ENCODE measurements at places on chromosomes 2 and 18.

DNA sequence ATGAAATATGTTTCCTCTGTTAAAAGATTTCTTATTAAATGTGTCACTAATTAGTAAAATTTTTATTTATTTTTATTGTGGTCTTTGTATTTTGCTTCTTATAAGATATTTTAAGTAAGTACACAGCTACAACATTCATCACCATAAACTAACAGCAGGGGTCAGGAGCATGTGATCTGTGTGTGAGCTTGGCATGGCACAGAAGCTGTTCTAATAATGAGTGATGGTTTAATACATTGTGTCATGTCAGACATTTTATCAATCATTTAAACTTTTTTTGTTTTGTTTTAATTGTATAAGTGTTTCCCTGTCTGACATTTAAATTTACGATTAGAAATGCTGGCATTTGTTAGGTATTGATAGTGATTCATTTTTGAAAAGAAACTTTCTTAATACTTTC lies 585.4 kb downstream of the DSC3 start:
- DNase-seq, result no peak

DNA sequence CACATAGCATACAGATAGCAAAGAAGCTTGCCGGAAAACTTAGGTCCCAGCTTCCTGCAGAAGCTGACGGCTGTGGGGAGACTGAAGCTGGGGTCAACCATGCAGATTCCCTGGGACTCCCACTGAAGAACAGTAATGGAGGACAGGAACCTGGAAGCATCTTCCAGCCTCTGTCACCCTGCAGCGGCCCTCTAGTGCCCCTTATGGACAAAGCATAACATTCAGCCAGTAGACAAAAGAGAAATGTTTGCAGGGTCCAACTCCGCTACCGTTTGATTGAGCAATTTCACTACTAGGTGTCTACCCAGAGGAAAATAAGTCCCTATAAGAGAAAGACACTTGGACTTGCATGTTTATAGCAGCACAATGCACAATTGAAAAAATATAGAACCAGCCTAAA lies 460.6 kb downstream of the CNTNAP5 start:
- DNase-seq, result no peak

DNA sequence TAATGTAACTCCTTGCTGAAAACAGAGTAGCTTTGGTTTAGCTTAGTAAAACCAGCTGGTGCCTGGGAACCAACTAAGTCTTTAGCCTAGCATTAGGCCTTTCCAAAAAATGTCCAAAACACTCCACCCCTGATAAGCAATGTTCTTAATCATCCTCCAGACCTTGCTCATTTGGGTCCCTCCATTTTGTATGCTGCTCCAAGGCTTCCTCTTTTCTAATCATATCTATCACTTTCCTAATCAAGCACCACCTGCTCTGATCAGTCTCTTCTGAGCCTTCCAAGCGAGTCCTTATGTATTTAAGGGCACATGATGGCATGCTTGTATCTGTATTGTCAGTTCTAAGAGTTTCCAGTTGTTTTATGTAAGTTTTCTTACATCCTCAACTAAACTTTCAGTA lies 23.6 kb downstream of the THADA start:
- DNase-seq, result no peak

- DNase-seq, result no peak
These were observed 239.0 kb upstream of the RAB6C start for GRCh38 chr2:129740504-129740903.

DNA sequence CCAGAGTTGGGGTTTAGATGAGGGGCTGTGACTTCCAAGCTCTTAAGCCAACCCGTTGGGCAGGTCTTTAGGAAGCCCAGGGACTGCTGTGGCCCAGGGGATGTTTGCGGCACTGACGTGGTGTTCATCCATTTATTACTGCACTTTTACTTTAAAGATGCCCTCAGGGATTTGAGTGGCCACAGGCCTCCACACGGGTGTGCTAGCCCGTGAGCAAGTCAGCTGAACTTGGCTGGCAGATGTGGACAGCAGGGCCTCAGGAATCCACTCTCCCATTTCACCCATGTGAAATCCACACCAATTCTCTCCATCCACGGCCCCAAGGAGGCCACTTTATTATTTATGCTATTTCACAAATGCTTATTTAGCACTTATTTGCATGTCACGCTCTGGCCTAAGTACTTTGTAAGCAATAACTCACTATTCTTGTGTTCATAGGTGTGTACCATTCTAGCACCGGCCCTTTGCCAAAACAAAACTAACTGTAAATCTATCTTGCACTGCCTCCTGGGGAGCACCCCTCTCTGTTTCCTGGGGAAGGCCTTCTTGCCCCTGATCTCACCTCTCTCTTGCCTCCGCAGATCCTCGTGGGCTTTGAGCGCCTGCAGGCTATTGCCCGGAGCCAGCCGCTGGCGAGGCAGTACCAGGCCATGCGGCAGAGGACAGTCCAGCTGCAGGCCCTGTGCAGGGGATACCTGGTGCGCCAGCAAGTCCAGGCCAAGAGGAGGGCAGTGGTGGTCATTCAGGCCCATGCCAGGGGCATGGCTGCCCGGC lies 39.1 kb upstream of the GPR17 start:
- DNase-seq, result no peak

DNA sequence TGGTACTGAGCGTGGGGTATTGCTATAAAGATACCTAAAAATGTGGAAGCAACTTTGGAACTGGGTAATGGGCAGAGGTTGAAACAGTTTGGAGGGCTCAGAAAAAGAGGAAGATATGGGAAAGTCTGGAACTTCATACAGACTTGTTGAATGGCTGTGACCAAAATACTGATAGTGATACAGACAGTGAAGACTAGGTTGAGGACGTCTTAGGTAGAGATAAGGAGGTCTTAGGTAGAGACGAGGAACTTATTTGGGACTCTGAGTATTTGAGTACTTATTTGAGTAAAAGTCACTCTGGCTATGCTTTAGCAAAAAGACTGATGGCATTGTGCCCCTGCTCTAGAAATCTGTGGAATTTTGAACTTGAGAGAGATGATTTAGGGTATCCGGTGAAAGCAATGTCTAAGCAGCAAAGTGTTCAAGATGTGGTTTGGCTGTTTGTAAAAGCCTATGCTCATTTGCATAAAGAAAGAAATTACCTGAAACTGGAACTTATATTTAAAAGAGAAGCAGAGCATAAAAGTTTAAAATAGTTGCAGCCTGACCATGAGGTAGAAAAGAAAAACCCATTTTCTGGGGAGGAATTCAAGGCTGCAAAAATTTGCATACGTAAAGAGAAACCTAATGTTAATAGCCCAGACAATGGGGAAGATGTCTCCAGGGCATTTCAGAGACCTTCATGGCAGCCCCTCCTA lies 219.6 kb downstream of the PDE1A start:
- DNase-seq, result no peak

DNA sequence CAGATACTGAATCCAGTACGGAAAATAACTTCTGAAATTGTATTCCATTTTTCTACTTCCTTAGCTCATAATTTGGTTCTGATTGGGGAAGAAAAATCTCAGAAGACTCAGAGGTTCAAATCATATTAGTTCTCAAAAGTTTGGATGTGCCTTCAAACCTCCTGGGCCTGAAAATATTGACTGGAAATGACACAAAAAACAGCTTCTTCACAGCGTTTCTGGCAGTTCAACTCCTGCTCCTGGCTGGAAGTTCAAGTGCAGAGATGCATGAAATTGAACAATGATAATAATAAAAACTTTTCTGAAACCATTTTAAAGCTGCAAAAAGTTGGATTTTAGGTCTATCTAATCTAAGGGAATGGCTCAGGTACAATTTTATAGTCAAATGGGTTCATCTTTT lies 1459.9 kb upstream of the CELF4 start:
- DNase-seq, result no peak

GRCh38 chr2:112621790-112622527 lies 23.8 kb upstream of the SLC20A1 start:
- peak; percentile 65 for DNase-seq

- peak; percentile 41 for DNase-seq
These were observed 138.2 kb downstream of the UBR3 start for GRCh38 chr2:169965495-169965894.

DNA sequence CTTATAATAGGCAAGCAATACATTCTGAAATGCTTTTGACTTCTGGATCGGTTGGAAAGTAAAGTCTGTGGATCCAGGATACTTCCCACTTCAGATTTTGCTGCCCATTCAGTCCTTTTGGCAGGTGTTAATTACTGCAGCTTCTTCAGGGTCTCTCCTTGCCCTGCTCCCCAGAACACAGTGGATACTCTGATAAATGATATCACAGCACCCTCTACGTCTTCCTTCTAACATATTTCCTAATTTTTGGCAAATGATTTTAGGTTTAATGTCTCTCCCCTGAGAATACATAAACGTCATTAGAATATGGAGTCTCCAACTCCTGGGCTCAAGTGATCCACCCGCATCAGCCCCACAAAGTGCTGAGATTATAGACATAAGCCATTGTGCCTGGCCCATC lies 249.8 kb downstream of the NYAP2 start:
- no peak for DNase-seq

GRCh38 chr2:67982956-67983355 lies 79.8 kb downstream of the C1D start:
- no peak for DNase-seq

DNA sequence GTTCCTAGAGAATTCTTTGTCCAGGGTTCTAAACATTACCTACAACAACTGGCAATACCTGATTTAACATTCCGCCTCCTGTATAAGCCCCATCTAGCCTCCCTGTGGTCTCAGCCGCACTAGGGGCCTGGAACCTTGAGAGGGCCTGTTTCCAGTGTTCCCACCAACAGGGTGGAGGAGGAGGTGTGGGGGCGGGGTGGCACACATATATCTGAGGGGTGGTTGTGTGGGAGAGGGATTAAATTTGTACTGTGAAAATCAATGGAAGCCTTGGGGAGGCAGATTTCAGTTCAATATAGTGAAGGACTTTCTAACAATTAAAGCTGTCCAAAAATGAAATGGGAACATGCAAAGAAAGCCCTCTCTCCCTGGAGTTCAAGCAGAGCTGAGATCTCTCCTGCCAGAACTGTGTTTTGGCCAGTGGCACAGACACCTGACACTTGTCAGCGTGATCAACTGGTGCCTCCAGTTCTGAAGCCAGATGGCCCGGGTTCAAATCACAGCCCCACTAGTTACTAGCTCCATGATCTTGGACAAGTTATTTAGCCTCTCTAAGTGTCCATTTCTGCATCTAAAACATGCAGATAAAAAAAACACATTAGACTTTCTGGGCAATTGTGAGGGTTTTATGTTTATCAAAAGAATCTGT lies 17.0 kb upstream of the FZD7 start:
- DNase-seq, result no peak

DNA sequence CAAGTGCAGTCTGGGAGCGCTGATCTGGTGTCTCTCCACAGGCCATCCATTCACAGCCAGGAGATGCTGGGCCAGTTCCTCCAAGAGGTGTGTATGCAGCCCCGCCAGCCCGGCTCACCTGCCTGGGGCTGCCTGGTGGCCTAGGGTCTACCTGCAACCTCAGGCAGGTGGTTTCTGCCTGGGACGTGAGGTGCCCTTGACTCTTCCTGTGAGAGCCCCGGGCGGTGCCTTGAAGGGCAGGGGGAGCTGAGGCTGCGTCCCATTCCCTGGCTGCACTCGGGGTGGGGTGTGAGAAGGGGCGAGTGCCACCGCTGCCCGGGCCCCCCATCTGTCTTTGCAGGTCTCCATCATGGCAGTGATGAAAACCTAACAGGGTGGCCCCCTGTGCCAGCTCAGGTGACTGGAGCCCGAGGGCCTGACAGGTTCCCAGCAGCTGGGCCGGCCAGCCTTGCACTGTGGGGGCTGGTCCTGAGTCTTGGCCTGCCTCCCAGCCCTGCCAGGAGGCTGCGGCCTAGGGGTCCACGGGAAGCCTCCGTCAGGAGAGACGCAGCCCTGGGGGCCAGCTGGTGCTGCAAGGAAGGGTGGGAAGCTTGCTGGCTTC lies 11.9 kb downstream of the CAPN10 start:
- DNase-seq, result no peak

GRCh38 chr18:66560094-66560493 lies 43.8 kb downstream of the CDH19 start:
- DNase-seq, result no peak

DNA sequence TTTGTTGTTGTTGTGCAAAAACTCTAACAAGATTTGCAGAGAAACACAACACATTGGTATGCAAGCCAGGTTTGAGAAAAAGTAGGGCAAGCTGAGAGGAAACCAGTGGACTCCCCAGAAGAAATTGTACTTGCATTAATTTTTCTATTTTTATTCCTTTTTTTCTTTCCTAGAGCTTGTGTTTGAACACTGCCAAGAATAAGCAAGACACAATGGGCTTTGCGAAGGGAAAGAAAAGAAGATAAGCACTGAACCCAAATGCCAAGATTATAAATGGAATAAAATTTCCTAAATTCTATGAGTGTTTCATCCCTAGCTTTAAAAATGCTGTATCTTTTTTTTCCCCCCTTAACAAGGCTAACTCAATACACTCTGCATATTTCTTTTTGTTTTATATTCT lies 17.0 kb upstream of the CYTIP start:
- no peak for DNase-seq

DNA sequence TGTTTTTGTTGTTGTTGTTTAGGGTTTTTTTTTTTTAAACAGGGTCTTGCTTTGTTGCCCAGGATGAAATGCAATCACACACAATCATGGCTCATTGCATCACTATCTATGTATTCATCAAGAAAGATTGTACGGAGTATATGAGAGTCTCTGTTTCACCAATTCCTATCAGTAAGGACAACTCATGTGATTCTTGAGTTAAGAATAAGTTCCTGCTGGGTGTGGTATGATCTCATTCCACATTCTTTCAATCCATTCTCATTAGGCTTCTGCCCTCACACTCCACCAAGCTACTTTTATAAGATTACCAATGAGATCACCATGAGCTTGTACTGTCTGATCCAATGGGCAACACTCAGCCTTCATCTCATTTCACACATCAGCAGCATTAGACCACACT lies 9.1 kb upstream of the AP1S3 start:
- DNase-seq, result peak; percentile 90

DNA sequence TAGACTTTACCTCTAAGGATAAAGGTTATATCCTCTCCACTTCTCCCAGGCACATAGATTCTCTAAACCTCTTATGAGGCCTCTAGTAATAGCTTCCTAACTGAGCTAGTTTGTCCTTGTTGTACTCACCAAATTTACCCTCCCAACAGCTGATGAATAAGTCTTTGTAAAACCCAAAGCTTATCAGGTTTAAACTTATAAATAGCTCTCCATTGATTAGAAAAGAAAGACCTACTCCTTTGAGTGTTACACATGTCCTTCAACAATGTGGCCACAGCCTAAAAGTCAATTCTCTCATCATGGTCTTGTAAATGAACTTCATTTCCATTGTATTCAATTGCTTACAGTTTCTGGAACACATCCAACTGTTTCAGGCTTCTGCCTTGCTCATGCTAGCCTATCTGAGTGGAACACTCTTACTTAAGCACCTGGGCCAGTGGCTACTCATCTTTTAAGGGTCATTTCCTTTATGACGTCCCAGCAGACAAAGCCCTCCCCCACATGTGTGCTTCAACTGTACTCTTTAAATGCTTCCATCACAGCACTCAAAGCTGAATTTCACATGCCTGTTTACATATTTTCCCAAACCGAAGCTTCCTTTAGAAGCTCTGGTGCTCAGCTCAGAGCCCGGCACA lies 131.6 kb downstream of the CDH2 start:
- peak; percentile 43 for DNase-seq

DNA sequence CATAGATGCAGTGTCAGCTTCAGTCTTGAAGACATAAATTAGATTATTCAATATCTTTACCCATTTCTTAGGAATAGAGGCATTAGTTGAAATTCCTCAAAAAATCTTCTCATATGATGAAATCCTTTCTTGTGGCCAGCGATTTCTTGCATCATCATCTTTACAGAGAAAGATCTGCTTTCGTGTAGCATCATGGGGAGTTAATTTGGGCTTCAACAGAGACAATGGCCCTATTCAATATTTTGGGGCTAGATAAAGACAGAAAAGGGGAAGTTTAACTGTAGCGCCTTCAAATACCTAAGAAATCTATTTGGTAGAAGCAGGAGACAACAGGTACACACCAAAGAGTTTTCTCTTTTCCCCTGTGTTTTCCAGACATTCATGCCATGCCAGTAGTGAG lies 73.8 kb downstream of the TGFA start:
- DNase-seq, result no peak

All from EL (cell line).